Activated naive CD8-positive, alpha-beta T cell treated with anti-CD3 and anti-CD28 coated beads for 36 hours (primary cell): ENCODE measurements at places on chromosomes 12 and 14.
A peak's percentile ranks its signal among the peaks of the same experiment; 100 is the strongest.

DNA sequence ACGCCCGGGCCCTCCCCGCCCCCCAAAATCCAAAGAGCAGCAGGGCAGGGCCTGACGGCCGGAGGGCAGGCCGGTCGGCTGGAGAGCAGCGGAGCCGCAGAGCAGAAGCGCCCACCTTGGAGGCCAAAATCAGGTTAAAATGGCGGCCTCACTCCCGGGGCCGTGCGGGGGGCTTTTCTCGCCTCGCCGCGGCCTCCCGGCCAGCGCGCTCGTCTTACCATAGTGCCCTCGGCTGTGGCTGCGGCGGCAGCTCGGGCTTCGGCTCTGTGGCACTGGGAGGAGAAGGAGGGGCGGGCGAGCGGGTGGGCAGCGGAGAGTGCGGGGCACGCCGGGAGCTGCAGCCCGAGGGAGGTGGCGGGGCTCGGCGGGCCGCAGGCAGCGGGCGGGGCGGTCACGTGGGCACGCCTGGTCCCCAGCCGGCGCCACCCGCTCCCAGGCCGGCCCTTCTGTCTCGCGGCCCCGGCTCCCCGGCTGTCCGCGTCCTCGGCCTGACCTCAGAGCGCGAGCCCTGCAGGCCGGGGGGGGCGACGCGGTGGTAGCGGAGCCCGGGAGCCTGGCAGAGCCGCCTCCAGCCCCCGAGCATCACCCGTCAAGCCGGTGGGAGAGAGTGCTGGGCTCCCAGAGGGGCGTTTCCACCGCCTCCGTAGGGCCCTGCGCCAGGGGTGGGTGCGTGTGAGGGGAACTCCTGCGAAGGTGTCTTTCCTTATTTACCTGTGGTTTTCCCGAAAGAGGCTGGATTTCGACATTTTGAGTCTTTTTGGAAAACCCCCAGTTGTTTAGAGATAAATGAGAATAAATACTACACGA, at the start of gene CFL2:
Gene CFL2 (minus strand): TSS at position 274 of the 807 bp plus-strand sequence. CDS start 53 bp downstream, at position 221.
- DNase-seq: peak; percentile 80

DNA sequence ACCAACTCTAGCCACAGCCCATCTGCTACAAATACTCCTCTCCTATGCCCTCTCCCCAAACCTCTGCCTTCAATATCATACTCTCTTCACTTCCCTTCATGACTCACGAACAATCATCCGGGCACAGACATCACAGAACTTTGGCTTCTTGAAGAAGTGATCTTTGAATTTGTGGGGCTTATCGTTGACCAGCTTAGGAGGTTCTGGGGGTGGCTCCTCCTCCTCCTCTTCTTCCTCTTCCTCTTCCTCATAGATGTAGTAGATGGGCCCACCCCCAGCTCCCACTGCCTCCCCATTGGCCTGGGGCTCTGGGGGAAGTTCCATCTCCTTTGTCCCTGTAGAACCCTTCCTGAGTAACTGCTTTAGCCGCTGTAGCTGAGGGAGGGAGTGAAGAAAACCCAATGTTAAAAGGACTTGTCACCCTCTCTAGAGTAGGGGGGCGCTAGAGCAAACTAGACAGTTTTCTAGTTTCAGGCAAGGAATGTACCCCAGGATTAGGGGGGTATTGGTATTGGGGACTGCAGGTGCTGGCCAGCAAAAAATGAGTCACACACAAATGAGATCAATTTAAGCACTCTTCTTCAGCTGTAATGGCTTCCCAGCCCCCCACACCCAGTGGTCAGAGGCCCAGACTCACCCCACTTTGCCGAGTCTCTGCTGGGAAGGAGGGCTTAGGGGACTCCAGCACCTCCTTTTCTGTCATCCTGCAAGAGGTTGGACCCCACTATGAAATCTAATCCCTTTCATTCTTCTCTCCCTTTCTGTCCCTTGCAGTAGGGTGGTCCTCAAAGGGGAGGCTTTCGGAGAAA, 1.8 kb downstream of the STAC3 start:
- DNase-seq: no peak

DNA sequence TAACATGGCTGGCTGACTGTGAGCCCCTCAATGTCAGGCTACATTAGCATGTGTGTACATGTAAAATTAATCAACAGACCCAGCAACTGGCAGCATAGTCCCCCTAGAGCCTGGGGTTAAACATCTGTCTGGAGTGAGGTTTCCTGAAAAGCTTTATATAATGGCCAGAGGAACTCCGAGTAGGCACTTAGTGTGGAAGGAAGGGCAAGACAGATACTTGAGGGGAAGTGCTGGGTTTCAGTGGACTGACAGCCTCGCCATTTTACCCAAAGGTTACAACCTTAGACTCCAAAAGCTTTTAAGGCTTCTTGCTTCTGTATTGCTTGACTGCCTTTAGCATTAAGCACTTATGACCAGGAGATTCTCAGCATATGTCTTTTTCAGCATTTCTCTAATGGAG, 430.8 kb downstream of the FLRT2 start:
- DNase-seq: no peak

GRCh38 chr12:44875954-44876543, at the start of gene NELL2:
Gene NELL2, minus strand, starts transcription at chr12:44876315. Its CDS starts 446 bp downstream, at chr12:44875869.
- peak; percentile 79 for DNase-seq

- no peak for DNase-seq
These were observed 63.7 kb downstream of the SLC24A4 start for GRCh38 chr14:92386637-92387036.
